ENCODE measurements at places on chromosomes 5 and 9.

DNA sequence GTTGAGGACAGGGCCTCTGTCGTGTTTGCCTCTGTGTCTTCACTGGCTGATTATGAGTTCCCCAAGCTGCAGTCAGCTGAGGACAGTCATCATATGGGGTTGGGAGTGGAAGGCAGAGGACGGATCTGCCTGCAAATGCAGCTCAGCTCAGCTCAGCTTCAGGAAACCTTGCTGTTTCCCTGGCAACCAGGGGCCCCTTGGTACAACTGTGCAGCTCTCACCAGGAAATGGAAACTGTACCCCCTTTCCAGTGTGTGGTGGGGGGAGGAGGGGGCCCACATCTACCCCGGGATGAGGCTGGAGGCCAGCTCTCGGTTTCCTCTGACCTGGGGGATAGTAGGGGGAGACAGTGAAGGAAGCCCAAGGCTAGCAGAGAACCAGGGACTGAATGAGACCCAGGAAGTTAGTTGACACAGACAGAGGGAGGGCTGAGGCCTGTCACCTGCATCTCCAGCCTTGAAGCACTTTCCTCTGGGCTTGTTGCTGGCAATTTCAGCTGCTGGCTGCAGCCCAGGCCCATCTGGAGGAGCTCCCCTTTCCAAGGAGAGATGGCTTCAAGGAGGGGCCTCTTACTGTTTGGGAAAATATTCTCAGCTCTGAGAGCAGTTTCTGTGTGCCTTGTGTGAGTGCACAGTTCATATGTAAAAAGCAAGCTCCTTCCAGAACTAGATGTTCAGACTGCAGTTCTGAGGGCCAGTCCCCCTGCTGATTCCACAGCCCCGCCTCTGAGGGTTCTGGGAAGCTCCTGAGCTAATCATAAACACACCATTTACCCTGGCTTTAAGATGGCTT, 6.9 kb downstream of the ANXA6 start:
- no peaks in the 10 kb centered on the region for H3K27me3 ChIP-seq
- peak overlapping the region; percentile 47 for H3K4me3 ChIP-seq
- H3K4me1 ChIP-seq = peaks cover 81% of the 10 kb centered on the region
- peak overlapping the region; percentile 93 for H3K27ac ChIP-seq
- peaks cover 23% of the 10 kb centered on the region for H3K36me3 ChIP-seq
- peak; percentile 30 for DNase-seq

DNA sequence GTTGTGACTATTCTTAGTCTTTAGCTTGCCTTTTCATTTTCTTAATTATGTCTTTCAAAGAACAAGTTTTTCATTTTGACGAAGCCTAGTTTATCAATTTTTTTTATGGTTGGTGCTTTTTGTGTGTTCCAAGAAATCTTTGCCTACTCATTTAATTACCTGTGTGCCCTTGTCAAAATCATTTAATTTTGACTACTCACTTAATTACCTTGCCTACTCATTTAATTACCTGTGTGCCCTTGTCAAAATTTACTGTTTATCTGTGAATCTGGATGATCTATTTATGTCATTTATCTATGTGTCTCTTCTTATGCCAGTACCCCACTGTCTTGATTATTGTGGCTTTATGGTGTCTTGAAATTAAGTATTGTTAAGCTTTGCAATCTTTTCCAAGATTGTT, 63.9 kb downstream of the MTAP start:
- H3K27ac ChIP-seq = peak overlapping the region; percentile 7
- peaks cover 23% of the 10 kb centered on the region for H3K36me3 ChIP-seq
- no peaks in the 10 kb centered on the region for H3K4me1 ChIP-seq
- DNase-seq = no peak
- no peaks in the 10 kb centered on the region for H3K27me3 ChIP-seq
- no peak overlapping the region for H3K4me3 ChIP-seq

GRCh38 chr5:2282893-2283292, 400.2 kb upstream of the IRX4 start:
- no peak overlapping the region for H3K27ac ChIP-seq
- H3K36me3 ChIP-seq = no peaks in the 10 kb centered on the region
- H3K4me3 ChIP-seq = no peak overlapping the region
- no peaks in the 10 kb centered on the region for H3K4me1 ChIP-seq
- DNase-seq = no peak

DNA sequence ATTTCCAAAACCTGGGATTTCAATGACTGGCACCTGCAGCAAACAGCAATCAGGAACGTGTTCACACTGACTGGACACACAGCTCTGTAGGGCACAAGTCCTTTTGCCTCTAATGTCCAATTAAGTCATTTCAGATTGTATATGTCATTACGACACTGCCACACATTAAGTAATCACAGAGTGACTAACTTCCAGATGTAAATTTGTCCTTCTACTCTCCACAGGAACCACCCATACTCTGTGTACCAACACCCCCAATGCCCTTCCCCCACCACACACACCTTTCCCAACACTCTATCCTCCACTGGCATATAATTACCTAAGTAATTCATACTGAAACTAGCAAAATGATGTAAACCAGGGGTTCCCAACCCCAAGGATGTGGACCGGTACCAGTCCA, 30.5 kb downstream of the LARS1 start:
- no peak overlapping the region for H3K4me3 ChIP-seq
- H3K27me3 ChIP-seq = no peaks in the 10 kb centered on the region
- no peaks in the 10 kb centered on the region for H3K4me1 ChIP-seq
- peaks cover 41% of the 10 kb centered on the region for H3K36me3 ChIP-seq
- DNase-seq = no peak

- H3K27ac ChIP-seq = peak overlapping the region; percentile 14
- H3K4me3 ChIP-seq = peak overlapping the region; percentile 82
- peaks cover 41% of the 10 kb centered on the region for H3K4me1 ChIP-seq
Observed at GRCh38 chr9:137029058-137029936, 1.3 kb upstream of the ABCA2 start.

DNA sequence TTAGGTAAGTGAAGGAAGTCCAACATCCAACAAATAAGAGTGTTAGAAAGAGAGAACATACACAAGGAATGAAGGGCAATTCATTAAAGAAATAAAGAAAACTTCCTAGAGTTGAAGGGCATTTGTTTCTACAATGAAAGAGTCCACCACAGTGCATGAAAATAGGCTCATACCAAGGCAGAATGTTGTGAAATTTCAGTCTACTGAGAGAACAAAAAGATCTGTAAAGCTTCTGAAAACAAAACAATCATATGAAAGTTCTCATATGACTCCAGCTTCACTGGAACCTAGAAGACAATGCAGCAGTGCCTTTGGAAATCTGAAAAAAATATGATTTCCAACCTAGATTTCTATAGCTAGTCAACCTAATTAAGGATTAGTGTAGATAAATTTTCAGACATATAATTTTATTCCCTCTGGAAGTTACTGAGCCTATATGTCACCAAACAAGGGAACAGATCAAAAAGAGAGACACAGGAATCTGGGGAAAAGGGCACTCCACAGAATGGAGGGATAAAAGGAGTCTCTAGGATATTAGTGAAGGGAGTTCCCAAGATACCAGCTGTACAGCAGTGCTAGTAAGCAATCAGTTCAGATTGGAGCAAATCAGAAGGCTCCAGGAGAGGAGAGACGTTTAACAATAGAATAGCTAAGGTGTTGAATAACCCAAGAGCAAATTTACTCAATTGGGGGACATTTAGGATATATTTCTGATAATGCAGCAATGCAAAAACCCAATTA, 5.8 kb downstream of the C5orf58 start:
- H3K4me3 ChIP-seq = no peak overlapping the region
- peaks cover 2% of the 10 kb centered on the region for H3K27me3 ChIP-seq
- no peaks in the 10 kb centered on the region for H3K36me3 ChIP-seq
- DNase-seq = no peak
- H3K27ac ChIP-seq = no peak overlapping the region

DNA sequence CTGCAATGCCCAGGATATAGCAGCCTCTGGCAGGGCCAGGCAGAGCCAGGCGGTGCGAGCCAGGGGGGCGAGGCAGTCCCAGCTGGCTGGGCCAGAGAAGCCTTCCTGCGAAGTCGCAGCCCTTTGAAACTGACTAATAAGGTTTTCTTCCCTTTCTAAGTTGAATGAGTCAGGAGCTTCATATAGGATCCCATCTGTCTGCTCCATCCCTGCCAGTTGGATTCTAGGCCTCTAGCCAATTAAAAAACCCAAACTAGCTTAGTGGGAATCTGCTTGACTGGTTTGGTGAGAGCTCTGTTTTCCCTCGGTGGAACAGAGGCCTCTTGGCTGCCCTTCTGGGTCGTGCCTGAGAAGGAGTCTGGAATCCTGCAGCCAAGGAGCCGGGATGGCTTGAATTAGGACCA, 70.1 kb upstream of the RAPGEF1 start:
- no peak for DNase-seq
- H3K4me1 ChIP-seq = no peaks in the 10 kb centered on the region
- H3K4me3 ChIP-seq = no peak overlapping the region
- no peak overlapping the region for H3K27ac ChIP-seq
- H3K27me3 ChIP-seq = peaks cover 32% of the 10 kb centered on the region
- no peaks in the 10 kb centered on the region for H3K36me3 ChIP-seq

DNA sequence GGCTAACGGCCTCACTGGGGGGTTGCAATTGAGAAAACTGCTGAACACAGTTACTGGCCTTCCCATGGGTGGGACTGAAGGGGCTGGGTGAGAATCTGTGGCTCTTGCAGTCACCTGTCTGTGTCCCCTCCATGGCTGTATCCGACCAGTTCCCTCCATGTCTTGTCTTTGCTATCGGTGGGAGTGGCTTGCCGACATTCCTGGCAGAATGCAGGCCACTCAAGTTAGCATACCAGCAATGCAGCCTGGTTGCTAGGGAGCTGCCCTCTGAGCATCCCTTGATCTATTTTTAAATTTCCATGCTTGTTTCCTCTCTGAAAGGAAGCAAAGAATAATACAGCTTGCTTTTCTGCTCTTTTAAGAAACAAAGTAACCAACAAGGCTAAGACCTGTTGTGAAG, 1509.7 kb upstream of the WWC1 start:
- no peaks in the 10 kb centered on the region for H3K27me3 ChIP-seq
- no peaks in the 10 kb centered on the region for H3K36me3 ChIP-seq
- no peak overlapping the region for H3K27ac ChIP-seq
- H3K4me1 ChIP-seq = no peaks in the 10 kb centered on the region

DNA sequence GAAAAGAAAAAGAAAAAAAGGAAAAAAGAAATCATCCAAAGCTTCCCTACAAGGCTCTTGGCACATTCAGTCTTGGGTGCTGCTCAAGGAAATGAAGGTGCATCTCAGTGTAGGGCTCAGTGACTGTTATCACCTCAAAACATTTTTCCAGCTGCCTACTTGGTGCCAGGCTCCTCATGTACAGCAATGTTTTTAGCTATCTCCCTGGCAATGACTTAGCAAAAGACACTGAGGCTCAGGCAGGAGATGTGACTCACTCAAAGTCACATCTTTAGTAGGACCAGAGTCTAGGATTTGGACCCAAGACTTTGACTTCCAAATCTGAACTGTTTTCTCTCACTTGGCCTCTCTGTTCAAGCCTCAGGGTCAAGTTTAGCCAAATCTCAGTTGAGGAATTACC, 264.2 kb downstream of the CRB2 start:
- H3K4me1 ChIP-seq = peaks cover 17% of the 10 kb centered on the region
- DNase-seq = no peak
- H3K4me3 ChIP-seq = no peak overlapping the region
- H3K27ac ChIP-seq = no peak overlapping the region
- no peaks in the 10 kb centered on the region for H3K27me3 ChIP-seq

DNA sequence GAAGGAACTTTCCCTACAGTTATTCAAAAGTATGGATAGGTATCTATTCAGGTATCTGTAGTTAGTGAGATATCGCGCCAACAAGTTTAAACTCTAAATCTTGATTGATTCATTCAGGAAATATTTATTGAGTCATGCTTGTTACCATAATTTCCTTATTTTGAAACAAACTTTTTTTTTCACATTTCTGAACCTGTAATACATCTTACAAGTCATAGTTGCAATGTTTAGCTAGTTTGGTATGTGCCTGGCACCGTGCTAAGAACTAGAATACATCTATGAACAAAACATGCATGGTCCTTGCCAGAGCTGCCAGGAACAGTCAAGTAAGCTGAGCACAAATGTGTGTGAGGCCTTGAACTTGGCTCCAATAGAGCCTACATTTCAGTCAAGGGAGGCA, 226.4 kb downstream of the PCSK5 start:
- no peaks in the 10 kb centered on the region for H3K4me1 ChIP-seq
- no peaks in the 10 kb centered on the region for H3K27me3 ChIP-seq
- no peak overlapping the region for H3K27ac ChIP-seq
- no peaks in the 10 kb centered on the region for H3K36me3 ChIP-seq
- no peak for DNase-seq

- no peak overlapping the region for H3K27ac ChIP-seq
- H3K4me3 ChIP-seq = no peak overlapping the region
- H3K4me1 ChIP-seq = peaks cover 7% of the 10 kb centered on the region
- no peaks in the 10 kb centered on the region for H3K36me3 ChIP-seq
Observed at GRCh38 chr5:151553130-151553670, 37.9 kb downstream of the FAT2 start.

- peaks cover 2% of the 10 kb centered on the region for H3K27me3 ChIP-seq
- H3K4me3 ChIP-seq = no peak overlapping the region
- peaks cover 2% of the 10 kb centered on the region for H3K36me3 ChIP-seq
- H3K27ac ChIP-seq = no peak overlapping the region
- DNase-seq = no peak
- no peaks in the 10 kb centered on the region for H3K4me1 ChIP-seq
Observed at GRCh38 chr5:67272453-67273130, 76.0 kb upstream of the CD180 start.

- no peak overlapping the region for H3K4me3 ChIP-seq
- no peaks in the 10 kb centered on the region for H3K36me3 ChIP-seq
- no peaks in the 10 kb centered on the region for H3K4me1 ChIP-seq
- H3K27me3 ChIP-seq = no peaks in the 10 kb centered on the region
- no peak overlapping the region for H3K27ac ChIP-seq
Observed at GRCh38 chr9:16352791-16353401, 517.6 kb downstream of the BNC2 start.

GRCh38 chr5:131751506-131751905, 45.3 kb downstream of the FNIP1 start:
- H3K27me3 ChIP-seq = no peaks in the 10 kb centered on the region
- H3K36me3 ChIP-seq = peaks cover 17% of the 10 kb centered on the region
- no peak for DNase-seq
- peaks cover 26% of the 10 kb centered on the region for H3K4me1 ChIP-seq

DNA sequence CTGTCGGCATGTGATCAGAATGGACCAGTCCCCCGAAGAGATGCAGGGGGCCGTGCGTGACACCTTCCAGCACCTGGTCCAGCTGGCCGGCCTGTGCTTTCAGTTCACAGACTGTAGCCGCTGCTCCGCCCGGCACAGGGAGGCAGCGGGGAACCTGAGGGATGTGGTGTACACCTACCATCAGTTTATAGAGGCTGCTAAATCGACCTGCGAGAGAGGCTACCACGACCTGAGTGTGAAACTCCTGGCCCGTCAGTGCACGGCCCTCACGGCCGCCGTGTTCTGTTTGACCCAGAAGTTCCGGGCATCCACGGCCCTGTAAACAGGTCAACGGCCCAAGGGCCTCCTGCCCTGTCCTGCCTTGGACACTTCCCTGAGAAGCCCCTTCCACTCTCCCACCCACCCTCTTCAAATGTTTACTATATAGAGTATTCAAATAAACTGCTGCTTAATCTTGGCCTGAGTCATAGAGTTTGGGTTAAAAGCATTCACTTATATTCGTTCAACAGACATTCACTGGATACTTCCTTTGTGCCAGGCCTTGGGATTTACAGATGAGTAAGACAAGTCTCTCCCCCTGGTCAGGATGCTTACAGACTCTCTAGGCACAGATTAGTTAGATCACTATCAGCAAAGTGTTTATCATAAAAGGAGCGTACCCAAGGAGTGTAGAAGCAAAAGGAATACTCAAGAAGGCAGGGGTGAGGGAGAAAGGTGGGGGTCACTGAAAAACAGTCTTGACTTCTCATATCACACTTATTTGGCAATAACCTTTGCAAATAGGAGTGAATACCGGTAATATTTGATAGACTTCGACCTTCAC, 6.9 kb upstream of the TRMT10B start:
- no peak overlapping the region for H3K27ac ChIP-seq
- no peak overlapping the region for H3K4me3 ChIP-seq
- no peak for DNase-seq
- H3K4me1 ChIP-seq = no peaks in the 10 kb centered on the region
- no peaks in the 10 kb centered on the region for H3K27me3 ChIP-seq
